Dorsolateral prefrontal cortex (tissue), 122 donors: ENCODE measurements at places on chromosomes 5 and 9.

GRCh38 chr9:13878241-13878711 lies 435.7 kb downstream of the NFIB start:
- DNase-seq = no peak

DNA sequence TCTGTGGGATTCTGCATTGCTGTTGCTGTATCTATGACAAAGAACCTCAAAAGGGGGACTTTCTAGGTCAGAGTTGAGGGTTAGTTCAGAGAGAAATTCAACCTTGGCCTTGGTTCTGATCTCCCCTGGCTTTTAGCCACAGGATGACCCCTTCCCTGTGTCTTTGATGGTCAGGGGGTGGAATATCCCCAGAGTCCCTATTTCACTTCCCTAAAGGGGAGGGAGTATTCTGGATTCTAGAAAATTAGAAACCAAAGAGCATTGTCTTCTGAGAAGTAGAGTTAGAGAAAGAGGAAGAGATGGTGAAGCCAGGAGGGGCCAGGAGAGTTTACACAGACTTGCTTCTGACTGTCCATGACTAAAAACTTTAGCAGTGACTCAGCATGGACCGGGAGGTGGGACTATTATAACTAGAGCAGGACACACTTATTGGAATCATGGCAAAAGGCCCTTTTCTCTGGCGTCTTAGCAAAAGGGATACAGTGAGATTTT lies 56.2 kb upstream of the LPAR1 start:
- no peak for DNase-seq

- no peak for DNase-seq
These were observed 114.8 kb upstream of the FCN2 start for GRCh38 chr9:134765785-134766184.

DNA sequence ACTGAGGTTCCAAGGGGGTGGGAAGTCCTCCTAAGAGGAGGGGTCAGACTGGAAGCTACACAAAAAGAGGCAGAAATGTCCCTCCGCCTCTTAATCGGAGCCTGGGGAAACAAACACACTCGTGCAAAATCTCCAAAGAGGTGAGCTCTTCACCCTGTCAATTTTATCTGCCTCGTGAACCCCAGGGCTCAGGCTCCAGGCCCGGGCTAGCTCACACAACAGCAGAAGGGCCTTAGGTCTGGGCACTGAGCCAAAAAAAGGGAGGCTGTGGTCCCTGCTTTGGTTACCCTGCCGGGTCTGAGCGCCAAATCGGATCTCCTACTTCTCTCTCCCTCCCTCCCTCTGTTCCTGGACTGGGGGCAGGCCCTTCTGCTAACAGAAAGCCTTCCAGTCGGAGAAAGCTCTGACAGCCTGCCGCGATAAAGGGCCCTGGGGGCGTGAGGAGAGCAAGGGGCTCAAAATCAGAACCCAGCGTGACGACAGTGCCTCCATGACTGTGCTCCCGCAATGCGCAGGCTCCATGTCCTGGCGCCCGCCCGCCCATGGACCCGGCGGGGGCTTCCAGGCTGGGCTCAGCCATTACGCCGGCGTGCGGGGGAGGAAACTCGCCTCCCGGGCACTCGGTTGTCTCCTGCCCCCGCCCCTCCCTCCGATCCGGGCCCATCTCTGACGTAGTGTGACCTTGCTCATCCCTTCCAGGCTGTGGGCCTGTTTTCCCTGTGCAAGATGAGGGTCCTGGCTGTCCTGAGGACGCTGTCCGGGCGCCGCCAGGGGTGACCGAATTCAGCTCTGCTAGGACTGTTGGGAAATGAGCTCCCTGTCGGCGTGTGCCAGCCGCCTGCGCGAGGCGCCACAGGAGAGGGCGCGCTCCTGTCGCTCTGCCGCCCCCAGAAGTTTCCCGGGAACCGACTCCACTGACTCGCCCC lies 865 bp upstream of the SLC22A4 start:
- peak; percentile 72 for DNase-seq

GRCh38 chr5:165188556-165189175 lies 1683.2 kb downstream of the MAT2B start:
- DNase-seq = no peak

DNA sequence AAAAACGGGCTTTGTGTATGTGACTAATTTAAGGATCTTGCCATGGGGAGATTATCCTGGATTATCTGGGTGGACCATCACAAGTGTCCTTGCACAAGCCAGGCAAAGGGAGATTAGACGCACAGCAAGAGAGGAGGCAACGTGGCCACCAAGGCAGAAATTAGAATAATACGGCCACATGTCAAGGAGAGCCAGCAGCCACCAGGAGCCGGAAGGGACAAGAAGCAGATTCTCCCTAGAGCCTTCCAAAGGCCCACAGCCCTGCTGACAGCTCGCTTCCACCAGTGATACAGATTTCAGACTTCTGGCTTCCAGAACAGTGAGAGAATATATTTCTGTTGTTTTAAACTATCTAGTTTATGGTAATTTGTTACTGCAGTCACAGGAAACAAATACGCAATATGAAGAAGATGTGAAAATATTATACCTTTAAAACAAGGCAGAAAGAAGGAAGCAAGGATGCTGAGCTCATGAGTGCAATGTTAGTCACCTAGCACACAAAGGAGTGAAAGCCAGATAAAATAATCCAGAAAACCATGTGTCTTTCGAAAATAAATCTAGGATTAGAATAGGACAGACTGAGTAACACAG lies 28.7 kb upstream of the F2RL1 start:
- DNase-seq = no peak

GRCh38 chr5:131262953-131263541 lies 806 bp upstream of the CDC42SE2 start:
- DNase-seq = no peak

DNA sequence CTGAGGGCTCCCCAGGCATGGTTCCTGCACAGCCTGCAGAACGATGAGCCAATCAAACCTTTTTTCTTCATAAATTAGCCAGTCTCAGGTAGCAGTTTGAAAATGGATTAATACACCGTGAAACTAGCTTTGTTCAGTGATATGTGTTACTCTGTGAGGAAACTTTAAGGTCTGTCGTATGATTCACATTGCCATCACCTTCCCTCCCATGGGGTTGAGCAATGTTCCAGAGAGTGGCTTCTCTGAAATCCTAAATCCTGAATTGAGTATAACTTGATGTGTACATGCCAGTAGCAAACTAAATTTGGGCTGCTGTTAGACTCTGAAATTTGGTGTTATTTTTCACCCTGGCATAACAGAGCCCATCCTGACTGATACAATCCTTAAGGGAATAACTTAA lies 866.4 kb upstream of the C9orf72 start:
- no peak for DNase-seq

- DNase-seq = no peak
These were observed 189.9 kb downstream of the ARL15 start for GRCh38 chr5:54120473-54120872.

DNA sequence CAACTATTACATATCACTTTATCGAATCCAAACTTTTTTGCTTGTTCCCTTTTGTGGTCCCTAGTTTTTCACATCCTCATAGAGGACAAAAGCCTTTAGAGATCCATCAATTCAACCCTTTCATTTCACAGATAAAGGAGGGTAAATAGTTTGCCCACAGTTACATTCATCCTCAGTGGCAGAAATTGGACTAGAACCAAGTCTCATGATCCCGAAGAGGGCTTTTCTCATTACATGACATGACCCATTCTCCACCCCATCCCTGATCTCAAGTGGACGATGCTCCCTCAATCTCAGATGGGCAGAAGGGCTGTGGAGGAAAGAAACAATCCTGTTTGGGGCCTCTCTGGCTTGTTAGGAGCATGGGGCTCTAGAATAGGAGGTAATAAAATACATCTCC lies 23.1 kb downstream of the TICAM2 start:
- DNase-seq = no peak

GRCh38 chr9:129483415-129484351 lies 137.2 kb downstream of the C9orf50 start:
- DNase-seq = peak; percentile 44

DNA sequence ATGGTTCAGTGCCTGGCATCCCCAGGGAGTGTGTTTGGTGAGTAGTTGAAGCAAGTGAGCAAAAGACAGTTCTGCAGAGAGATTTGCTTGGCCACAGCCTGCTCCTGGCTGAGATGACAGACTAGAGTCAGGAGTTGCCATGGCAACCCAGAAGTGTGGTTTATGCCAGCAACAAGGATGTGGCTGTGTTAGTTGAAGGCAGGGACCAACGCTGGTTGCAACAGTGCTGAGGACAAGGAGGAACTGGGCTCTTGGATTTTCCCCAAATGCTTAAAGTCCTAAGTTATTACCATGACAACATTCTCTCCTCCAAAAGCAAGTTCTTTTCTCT lies 2.7 kb downstream of the NXNL2 start:
- peak; percentile 84 for DNase-seq

GRCh38 chr5:125412561-125413495 lies 666.4 kb upstream of the ZNF608 start:
- DNase-seq = peak; percentile 95

GRCh38 chr5:96113170-96113939 lies 151.7 kb upstream of the ELL2 start:
- no peak for DNase-seq

GRCh38 chr9:6272229-6272598 lies 56.0 kb upstream of the TPD52L3 start:
- DNase-seq = no peak

DNA sequence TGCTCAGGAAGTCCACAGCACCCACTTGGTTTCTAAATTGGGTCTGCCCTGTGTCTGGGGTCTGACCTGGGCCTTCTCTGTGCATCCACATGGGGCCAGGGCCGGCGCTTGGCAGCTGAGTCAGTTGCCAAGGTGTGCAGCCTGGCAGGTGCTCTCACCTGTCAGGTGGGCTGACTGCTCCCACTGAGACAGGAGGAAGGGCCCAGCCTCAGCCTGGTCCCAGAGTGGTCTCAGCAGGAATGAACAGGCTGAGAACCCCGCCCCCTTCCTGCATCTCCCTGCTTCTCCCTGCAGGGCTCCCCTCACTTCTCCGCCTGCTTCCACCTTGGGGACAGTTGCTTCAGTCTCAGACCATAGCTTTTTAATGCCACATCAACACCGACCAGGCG lies 60.5 kb downstream of the BARX1 start:
- DNase-seq = no peak

GRCh38 chr5:102277144-102277543 lies 18.9 kb downstream of the SLCO4C1 start:
- DNase-seq = no peak

- DNase-seq = no peak
These were observed 1.5 kb downstream of the PARP8 start for GRCh38 chr5:50667653-50668595.

GRCh38 chr9:2819165-2819564 lies 24.7 kb downstream of the PUM3 start:
- DNase-seq = no peak

GRCh38 chr9:133116346-133117231 lies 4.5 kb downstream of the RALGDS start:
- DNase-seq = no peak

GRCh38 chr5:151897020-151897552 lies 27.6 kb downstream of the GLRA1 start:
- DNase-seq = no peak

DNA sequence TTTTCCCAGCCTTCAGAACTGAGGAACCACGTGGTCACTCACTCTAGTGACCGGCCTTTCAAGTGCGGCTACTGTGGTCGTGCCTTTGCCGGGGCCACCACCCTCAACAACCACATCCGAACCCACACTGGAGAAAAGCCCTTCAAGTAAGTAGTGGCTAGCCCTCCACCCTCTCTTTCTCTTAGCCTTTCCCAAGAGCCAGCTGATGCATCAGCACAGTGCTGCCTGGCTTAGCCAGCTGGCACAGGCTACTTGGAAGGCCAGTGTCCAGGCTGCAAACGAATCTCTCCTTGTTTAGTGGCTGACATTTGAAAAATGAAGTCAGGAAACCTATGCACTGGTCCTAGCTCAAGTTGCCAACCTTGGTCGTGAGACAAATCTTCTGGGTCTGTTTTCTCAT lies 91.1 kb downstream of the PRDM6 start:
- DNase-seq = no peak

DNA sequence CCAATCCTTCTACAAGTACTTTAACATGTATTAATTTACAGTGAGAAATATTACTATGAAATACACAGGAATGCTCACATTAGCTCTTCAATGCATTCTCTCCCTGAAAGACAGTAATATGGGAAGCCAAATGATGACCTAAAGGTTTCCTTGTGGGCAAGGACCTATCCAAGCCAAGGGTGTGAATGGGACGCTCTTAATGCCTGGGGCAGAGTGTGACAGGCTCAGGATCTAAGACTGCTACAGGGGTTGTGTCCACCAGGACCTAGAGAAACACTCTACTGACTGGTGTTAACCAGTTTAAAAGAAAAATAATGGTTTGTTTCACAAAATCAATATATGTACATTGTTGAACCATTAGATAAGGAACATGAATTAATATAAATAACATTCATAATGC lies 158.7 kb downstream of the FGF1 start:
- no peak for DNase-seq

DNA sequence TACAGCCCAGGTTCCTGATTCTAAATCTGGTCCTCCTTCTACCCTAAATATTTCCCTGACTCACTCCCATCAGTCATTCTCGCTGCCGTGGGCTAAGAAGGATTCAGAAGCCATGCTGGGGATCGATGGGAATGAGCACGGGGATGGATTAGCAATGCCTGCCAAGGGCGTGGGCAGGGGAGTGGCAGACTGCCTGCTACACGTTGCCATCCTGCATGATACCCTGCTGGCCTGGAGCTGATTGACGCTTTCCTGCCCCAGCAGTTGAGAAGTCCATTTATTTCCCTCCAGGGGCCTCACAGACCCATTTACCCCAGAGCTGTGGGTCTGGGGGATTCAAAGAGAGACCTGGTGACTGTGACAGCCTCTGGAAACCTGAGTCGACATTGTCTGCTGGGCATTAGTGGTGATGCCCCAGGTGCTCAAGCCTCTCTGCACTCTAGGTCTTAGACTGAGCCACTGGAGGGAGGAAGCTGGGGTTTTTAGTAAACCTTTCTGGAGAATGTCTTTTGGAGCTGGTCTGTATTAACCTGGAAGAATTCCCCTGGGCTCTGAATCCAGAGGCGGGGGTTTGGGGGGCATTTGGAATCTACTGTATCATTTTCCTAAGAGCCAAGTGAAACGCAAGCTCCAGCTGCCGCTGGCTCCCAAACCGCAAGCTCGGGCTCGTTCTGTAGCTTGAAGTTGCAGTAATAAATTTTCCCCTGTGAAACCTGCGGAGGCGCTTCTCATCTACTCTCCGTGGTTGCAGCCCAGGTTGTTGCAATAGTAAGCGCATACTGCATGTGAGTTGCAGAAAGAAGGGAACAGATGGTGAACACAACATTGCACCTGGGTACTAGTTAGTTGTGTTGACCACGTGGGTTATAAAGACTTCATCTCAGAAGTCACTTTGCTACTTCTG lies 76.3 kb upstream of the RAPGEF1 start:
- no peak for DNase-seq

- DNase-seq = no peak
These were observed 70.2 kb downstream of the SEMA4D start for GRCh38 chr9:89427621-89428221.
